ENCODE measurements at places on chromosomes 13 and 19.

GRCh38 chr13:20387441-20387971 is 138.2 kb downstream of the CRYL1 start:
- no peak for DNase-seq

DNA sequence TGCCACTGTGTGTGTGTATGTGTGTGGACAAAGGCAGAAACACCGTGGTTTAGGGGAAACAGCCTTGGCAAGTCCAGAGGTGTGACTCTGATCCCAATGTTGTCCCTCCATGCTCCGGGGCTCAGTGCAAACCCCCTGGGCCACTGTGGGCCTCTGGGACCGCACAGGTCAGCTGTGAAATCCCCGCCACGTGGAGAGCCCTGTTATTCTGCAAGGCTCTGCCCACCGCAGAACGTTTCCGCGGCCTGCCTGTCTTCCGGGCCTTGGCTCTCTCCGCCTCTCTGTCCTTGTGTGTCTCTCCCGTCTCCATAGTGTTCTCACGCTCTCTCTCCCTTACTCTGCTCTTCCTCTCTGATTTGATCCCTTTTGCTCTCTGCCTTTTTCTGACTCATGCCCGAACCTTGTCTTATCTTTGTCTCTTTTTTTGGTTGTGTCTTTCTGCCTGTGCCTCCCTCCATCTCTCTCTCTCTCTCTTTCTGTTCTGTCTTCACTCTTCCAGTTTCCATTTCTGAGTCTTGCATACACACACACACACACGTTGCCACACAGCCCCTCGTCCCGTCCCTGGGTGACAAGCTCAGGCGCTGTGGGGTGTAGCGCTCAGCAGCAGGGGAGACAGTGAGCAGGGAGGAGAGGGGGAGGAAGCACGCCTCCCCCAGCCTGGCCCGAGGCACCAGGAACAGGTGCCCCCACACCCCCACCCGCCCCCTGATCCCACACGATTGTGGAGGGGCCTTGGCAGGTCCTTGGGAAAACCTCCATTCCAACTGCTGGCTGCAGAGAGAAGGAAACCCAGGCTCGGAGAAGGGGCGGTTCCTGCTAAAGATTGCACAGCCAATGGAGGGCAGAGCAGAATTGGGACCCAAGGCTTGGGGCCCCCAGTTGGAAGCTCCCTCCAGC is 3.0 kb downstream of the TTYH1 start:
- DNase-seq = no peak

DNA sequence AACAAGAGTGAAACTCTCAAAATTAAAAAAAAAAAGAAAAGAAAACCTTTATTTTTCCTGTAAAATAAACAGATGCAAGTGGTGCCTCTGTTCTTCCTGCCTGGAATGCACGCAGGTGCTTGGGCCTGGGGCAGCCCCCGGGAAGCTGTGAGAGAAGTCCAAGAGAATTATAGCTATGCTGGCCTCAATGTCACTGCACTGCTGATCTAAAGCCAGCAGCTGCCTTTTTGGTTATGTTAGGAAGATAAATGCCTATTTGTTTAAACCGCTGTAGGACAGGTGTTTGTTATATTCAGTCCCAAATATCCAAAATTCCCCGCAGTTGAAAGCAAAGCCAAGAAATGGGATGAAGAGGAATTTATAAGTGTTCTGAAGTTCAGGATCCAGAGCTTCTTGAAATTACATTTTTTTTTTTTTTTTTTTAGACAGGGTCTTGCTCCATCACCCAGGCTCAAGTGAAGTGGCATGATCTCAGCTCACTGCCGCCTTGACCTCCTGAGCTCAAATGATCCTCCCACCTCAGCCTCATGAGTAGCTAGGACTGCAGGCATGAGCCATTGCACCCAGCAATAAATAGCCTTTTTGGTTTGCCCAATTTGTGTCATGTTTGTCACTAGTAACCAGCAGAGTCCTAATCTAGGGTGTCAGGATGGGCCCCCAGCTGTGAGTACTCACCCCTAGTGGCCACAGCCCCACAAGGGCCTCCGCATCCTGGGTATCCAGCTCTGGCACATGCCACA is 2.2 kb downstream of the RINL start:
- DNase-seq = no peak

GRCh38 chr19:7535998-7536695 is 630 bp downstream of the PNPLA6 start:
- no peak for DNase-seq

- no peak for DNase-seq
Observed at GRCh38 chr19:38561053-38561606, 56.6 kb downstream of the MAP4K1 start.

GRCh38 chr13:105445796-105446195 is 1089.7 kb downstream of the EFNB2 start:
- DNase-seq = no peak

DNA sequence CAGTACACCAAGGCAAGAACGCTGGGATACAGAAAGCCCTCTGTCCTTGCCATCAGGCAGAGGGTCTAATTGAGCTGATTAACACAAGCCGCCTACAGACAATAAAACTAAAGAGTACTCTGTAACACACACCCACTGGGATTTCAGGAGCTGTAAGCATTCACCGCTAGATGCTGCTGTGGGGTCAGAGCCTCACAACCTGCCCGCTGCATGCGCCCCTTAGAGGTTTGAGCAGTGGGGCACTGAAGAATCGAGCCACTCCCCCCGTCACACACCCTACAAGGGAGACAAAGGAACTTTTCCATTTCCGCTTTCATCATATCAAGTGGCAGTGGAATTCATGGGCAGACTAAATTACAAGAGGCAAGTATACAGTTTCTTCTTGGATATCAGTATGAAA is 1080.6 kb downstream of the PCDH17 start:
- no peak for DNase-seq

DNA sequence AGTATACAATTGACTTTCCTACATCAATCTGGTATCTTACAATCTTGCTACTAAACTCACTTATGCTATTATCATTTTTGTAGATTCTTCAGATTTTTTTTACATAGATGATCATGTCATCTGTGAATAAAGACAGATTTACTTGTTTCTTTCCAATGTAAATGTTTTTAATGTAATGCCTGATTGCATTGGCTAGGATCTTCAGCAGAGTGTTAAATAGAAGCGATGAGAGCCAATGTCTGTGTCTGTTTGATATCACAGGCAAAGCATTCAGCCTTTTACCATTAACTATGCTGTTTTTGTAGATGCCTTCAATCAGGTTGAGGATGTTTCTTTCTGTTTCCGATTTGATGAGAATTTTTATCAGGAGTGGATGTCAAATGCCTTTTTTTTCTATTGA is 19.2 kb downstream of the SLAIN1 start:
- DNase-seq = no peak

DNA sequence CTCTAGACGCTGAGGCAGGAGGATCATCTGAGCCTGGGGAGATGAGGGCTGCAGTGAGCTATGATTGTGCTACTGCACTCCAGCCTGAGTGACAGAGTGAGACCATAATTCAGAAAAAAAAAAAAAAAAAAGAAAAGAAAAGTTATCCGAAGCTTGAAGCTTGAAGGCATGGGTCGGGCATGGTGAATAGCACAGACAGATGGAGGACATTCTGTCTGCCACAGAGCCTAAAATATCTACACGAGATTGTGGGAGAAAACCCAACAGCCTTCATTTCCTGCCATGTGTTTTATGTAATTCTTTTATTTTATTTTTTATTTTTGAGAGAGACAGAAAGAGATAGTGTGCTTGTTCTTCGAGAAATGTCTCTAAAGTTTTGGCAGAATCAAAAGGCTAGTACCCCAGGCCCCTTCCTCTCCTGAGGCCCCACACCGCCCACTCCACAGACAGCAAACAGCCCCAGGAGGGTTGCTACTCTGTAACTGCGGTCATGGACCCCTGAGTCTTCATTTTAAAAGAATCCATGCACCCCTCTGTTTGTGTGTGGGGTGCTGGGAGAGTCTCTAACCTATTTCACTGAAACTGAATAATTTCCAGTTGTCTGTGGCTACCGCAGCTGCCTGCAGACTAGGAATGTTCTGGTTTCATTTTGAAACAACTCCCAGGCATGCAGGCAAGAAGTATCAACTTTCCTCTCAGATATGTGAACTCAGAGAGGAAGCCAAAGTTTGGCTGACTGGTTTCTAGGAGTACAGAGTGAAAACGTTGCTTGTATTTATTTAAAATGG is 38.4 kb upstream of the RCBTB2 start:
- DNase-seq = no peak

DNA sequence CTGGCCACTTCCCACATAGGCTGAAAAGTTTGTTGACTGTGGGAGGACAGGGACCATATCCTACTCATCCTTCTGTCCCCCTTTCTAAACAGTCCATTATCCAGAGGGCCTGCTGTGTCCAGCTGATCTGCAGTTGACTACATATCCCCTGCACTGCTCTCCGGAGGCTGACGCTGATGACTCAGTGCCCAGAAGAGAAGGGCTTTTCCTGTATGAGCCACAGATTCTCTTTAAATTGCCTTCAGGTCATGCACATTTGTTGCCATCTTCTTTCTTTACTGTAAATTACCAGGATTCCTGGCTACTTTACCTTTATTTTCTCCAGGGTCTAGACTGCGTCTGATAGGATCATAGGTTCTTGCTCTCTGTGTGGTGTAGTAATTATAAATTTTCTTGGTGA is 125.2 kb downstream of the LACC1 start:
- DNase-seq = no peak

GRCh38 chr13:21338639-21339278 is 120.3 kb downstream of the ZDHHC20 start:
- DNase-seq = no peak

- DNase-seq = no peak
Observed at GRCh38 chr13:40401911-40402776, 264.3 kb downstream of the FOXO1 start.

GRCh38 chr13:50779443-50780200 is 63.9 kb downstream of the DLEU7 start:
- DNase-seq = no peak

- DNase-seq = peak; percentile 0
Observed at GRCh38 chr19:35352448-35353304, 5.0 kb downstream of the FFAR1 start.

DNA sequence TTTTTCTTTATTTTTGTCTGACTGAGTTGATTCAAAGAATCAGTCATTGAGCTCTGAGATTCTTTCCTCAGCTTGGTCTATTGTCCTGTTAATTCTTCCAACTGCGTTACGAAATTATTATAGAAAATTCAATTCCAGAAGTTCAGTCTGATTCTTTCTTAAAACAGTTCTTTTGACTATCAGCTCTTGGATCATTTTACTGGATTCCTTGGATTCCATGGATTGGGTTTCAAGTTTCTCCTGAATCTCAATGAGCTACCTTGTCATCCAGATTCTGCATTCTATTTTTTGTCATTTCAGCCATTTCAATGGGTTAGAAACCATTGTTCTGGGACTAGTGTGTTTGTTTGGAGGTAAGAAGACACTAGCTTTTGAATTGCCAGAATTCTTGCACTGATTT is 169.3 kb downstream of the PCDH20 start:
- DNase-seq = no peak

DNA sequence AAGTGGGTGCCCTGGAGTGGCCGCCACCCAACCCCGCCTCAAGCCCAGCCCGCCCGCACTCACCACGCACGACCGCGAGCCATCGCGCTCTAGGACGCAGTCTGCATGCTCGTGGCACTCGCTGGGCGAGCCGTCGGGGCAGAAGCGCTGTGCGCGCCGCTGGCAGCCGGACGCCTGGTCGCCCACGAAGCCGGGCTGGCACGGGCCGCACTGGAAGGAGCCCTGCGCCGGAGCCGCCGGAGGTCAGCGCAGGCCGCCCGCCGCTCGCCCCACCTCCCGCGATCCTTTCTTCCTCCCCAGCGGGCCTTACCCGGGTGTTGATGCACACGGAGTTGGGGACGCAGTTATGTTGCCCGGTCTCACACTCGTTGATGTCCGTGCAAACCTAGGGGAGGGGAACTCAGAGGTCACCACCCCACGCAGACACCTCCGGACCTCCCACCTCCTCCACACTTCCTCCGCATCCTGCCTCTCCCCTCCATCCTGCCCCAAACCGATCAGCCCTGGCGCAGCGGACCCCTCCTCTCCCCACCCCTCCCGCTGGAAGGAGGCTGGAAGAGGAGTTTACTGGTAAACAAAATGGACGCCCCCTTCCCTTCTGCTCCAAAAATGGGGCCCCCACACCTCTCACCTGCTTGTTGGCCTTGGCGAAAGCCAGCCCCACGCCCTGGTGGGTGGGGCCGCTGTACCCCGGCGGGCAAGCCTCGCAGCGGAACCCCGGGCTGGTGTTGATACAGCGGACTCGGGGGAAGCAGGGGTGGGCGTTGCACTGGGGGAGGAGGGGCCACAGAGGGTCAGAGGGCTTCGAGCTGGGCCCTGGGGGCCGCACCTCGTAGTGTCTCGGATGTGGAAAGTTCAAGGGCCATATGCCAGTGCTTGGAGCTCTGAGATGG is 2.3 kb downstream of the COMP start:
- no peak for DNase-seq

GRCh38 chr13:69291292-69291906 is 816.2 kb upstream of the ATXN8OS start:
- DNase-seq = no peak

- DNase-seq = no peak
Observed at GRCh38 chr13:37134411-37135041, 29.1 kb upstream of the CSNK1A1L start.

DNA sequence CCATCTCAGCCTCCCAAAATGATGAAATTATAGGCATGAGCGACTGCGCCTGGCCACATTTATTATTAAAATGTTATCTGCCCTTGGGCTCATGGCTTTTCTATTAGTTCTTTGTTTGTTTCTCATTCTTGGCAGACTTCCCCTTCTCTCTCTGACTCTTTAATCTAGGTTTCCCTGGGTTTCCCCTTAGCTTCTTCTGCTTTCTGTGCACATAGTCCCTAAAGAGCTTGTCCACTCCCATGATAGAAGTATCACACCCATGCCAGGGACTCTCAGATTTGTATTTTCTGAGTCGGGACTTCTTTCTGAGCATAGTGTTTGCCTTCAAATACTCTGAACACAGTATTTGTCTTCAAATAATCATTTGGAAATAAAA is 38.6 kb upstream of the ITM2B start:
- DNase-seq = no peak

GRCh38 chr19:4279530-4280422 is 710 bp downstream of the SHD start:
- DNase-seq = no peak

GRCh38 chr13:101416181-101417042 is at the start of gene NALCN:
NALCN (minus strand) TSS chr13:101416508; CDS start chr13:101399126, 17,382 bp downstream.
- DNase-seq = peak; percentile 26

- no peak for DNase-seq
Observed at GRCh38 chr19:16788479-16788878, 40.7 kb upstream of the SIN3B start.

DNA sequence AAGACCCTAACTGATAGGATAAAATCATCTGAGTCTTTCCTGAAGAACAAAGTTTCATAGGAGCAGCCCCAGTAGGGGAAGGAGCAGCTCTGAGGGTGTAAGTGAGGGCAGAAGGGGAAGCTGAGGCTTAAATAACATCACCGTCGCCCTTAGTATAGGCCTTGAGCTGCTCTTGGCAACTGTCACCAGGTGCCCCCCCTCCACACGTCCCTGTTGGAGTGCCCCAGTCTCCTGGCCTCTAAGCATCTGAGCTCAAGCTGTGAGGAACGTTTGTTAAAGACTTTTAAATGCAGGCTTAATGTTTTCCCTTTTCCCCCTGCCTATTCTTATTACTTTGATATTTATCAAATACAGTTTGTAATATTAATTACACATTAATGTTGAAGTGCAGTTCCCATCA is 170.6 kb downstream of the ZIC5 start:
- no peak for DNase-seq

Measured in NCI-H1417 treated with DMSO at 0.1 percent for 48 hours (cell line).